Spinal cord (tissue), 10 donors: ENCODE measurements at places on chromosomes 4 and X. TPM values are rescaled to one million over a fixed set of nuclear protein-coding genes. Genes with fewer than 3 reads are reported as not detected.

Gene PRKG2
- 7.2 TPM for total RNA-seq

Gene MAGEA10
- not detected for total RNA-seq

Gene MSX1
- total RNA-seq = 1.7 TPM

Gene SERTM2
- 0.83 TPM for total RNA-seq

Gene FRAS1
- total RNA-seq = 22.0 TPM

Gene WDR19
- total RNA-seq = 44.5 TPM

Gene FRMPD3
- total RNA-seq = 4.5 TPM

GRCh38 chr4:2469192-2469984 lies 482 bp downstream of the RNF4 start:
- peak; percentile 9 for DNase-seq

GRCh38 chrX:138908577-138908976 lies 197.1 kb upstream of the FGF13 start:
- DNase-seq = no peak

GRCh38 chrX:40749681-40750494 lies 14.5 kb upstream of the MED14 start:
- no peak for DNase-seq

GRCh38 chr4:10354225-10354624 lies 103.0 kb downstream of the ZNF518B start:
- DNase-seq = peak; percentile 10

GRCh38 chr4:15149839-15150592 lies 147.7 kb downstream of the CPEB2 start:
- DNase-seq = no peak

GRCh38 chr4:121597346-121597934 lies 99.3 kb downstream of the ANXA5 start:
- DNase-seq = no peak

DNA sequence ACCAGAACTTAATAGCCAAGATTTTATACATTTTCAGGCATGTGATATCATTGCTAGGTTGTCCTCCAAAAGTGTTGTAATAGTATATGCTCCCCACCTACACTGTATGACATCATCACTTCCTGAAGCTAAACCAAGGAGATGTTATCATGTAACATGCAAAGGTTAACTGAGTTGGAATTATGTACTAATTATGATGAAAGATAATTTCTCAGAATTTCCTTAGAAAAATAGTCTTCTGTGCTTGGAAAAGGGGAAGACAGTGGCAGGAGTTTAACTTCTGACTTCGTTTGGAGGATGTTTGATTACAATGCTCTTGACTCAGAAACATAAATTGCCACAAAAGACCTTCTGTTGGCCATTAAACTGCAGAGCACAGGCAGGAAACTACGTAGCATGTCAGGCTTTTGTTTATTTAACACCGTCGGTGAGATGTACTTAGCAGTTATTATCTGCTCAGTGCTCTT lies 83.6 kb upstream of the GUCY1A1 start:
- DNase-seq = no peak

DNA sequence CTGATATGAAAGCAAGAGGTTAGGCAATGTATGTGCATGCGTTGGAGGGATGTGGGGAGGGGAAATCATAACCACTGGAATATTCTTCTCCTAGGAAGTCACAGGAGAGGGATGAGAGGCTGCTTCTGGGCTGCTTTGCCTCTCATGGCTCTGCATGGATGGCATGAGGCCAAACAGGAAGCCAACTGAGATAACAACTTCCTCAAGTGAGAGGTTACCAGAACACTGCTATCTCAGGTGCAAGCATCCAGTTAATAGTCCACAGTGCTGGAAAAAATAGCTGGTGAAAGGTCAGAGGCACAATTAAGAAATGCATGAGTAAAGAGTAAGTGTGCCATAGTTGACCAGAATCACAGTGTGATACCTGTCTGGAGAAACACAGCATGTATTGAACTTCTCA lies 113.3 kb downstream of the ELOVL6 start:
- no peak for DNase-seq

- no peak for DNase-seq
Measured at GRCh38 chr4:78446619-78447018, 105.0 kb upstream of the ANXA3 start.

DNA sequence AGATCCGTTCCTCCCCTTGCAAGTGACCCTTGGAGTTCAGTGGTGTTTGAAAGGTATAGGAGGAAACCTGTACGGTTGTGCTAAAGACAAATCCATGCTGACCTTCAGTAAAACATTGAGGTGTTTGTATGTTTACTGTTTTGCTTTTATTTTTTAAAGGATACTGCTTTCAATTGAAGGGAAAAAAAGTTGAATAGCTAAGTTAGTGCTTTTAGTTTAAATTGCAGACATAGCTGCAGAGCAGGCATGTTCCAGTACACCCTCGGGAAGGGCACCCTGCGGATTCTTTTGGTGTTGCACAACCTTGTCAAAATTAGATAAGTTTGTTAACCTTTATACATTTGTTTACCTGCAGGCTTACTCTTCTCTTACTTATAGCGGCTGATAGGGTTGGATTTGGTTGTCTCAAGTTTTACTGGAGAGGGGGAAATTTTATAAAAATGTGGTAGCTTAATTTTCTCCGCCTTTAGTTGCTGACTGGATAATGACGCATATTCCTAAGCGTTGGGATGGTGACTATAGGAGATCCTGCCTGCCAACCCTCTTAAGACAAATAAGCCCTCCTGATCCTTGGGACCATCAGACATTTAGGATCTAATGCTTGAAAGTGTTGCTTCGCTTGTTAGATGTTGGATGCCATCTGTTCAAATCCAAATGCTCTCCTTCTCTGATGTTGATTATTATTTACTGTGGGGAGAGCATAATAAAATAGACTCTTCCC lies 2.0 kb downstream of the RAPGEF2 start:
- no peak for DNase-seq

GRCh38 chrX:133369065-133369464 lies 46.2 kb downstream of the GPC4 start:
- no peak for DNase-seq

- no peak for DNase-seq
Measured at GRCh38 chr4:18075823-18076433, 54.4 kb upstream of the LCORL start.

- DNase-seq = no peak
Measured at GRCh38 chr4:17577665-17578481, 875 bp downstream of the LAP3 start.

DNA sequence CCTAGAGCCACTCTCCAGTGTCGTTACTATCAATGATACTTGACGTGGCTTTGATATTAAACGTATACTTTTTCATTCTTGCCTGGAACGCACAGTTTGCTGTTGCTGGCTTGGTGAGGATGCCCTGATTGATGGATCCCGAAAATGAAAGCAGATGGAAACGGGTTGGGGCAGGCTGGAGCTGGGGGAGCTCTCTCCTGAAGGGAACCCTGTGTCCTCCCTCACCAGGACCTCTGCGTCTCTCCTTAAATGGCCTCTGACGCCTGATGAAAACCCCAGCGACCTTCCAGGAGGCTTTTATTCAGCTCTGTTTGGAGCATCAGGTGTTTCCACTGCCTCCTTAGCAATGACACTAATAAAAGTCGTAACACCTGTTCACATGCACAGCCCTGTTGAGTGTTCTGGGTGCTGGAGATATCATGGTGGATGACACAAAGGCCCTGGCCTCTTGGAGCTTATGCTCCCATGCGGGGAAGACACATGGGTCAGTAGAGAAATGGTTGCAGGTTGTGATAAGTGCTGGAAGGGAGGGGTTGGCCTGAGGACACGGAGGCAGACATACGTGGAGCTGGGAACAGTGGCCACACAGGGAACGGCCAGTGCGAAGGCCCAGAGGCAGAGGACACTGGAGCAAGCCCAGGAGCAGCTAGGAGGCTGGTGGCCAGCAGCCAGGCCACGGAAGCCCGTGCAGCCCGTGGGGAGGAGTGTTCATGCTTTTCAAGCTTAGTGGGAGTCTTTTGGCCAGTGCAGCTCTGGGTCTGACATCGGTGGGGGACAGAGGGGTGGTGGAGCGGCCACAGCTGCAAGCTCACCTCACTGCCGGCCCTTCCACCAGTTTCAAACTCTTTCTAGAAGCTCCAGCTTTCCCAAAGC lies 7.5 kb downstream of the MSANTD1 start:
- no peak for DNase-seq
